Activated CD4-positive, alpha-beta T cell treated with anti-CD3 and anti-CD28 coated beads, Interleukin-2, amount 50 U/mL, for 24 hours (primary cell): ENCODE measurements at places on chromosomes 2 and 18.

DNA sequence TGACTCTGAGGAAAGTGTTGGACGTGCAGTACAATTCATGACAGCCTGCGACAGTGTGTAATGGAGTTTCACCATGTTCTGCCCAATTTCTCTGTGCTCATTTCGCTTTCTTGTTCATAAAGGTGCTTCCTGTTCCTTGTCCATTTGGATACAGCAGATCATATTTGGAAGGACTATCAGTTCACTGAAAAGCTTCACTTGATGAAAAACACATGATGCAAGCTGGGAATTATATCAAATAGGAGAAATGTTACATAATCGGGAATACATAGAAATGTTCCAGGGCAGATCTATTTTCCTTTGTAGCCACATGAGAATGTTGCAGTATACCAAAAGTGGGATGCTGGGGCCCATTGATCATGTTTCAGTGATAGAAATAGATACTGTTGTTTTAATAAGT is 266.3 kb upstream of the SLC14A2 start:
- no peak for DNase-seq

DNA sequence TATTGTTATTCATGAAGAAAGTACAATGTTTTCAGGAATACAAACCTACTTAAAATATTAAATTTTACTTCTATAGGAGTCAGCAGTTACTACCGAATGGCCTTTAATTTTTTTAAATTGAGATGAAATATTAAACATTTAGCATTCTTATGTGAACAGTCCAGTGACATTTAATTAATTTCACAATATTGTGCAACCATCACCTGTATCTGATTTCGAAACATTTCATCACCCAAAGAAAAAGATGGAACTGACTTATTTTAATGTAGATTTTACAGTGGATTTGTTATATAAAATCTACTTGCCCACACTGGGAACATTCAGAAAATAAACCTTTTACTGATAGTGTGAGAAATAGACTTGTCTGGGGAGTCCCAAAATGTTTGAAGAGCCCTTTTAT is 585.2 kb upstream of the LINC00305 start:
- no peak for DNase-seq

GRCh38 chr2:14401873-14402272 is 230.6 kb upstream of the LRATD1 start:
- no peak for DNase-seq

DNA sequence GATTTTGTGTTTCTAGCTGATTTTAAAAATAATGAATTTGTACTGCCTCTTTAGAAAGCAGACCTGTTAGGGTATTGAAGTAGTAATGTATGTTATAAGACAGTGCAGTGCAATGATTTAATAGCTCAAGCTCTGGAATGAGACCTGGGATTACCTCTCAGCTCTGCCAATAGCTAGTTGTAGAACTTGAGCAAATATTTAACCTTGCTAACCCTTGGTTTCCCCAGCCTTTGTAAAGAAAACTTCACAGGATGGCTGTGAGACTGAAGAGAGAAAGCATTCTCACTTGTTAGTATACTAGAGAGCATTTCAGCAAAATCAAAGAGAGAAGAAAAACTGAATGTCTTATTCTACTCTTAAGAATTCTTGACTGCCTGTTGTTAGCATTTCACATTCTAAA is 293.9 kb downstream of the KIAA1328 start:
- DNase-seq, result no peak

DNA sequence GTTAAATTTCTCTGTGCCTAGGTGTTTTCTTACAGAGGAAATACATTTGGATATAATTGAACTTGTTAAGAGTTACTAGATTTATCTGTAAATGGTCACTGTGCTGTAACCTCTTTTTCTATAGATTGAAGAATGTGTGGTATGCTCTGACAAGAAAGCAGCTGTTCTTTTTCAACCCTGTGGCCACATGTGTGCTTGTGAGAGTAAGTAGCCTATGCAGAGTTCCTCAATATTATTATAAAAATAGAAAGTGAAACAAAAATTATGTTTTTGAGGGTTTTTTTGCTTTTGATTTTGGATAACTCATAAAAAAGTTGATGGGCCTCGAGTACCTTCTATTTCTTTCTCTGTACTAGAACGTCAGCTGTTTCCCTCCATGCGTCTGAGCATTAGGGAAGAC is 112.4 kb downstream of the MIB1 start:
- DNase-seq, result no peak

DNA sequence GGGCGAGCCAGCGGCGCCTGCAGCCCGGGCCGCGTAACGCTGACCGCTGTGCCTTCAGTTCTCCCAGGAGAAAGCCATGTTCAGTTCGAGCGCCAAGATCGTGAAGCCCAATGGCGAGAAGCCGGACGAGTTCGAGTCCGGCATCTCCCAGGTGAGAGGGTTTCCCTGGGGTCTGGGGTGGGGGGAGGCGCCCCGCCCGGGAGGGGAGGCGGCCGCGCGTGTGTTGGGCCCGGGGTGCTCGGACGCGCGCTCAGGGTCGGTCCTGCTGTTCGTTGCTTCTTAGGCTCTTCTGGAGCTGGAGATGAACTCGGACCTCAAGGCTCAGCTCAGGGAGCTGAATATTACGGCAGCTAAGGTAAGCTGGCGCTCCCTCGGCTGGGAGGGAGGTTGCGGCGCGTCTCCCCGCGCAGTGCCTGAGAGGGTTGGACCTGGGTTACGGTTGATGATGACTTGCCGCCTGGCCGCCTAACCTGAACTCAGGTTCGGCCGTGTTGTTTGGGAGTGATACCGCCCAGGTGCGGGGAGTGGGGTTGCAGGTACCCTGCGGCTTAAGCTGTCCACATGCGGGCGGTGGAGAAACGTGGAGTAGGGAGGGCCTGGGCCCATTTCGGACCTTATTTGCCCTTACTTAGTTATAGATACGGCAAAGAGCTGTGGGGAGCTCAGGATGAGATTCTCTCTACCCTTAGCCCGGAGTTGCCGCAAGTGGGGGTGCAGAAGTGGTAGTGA is 638 bp downstream of the RPS7 start:
- DNase-seq, result no peak

GRCh38 chr18:7117390-7118355 is at the start of gene LAMA1:
LAMA1 (minus strand) TSS chr18:7117797; CDS start chr18:7117720, 77 bp downstream.
- no peak for DNase-seq

DNA sequence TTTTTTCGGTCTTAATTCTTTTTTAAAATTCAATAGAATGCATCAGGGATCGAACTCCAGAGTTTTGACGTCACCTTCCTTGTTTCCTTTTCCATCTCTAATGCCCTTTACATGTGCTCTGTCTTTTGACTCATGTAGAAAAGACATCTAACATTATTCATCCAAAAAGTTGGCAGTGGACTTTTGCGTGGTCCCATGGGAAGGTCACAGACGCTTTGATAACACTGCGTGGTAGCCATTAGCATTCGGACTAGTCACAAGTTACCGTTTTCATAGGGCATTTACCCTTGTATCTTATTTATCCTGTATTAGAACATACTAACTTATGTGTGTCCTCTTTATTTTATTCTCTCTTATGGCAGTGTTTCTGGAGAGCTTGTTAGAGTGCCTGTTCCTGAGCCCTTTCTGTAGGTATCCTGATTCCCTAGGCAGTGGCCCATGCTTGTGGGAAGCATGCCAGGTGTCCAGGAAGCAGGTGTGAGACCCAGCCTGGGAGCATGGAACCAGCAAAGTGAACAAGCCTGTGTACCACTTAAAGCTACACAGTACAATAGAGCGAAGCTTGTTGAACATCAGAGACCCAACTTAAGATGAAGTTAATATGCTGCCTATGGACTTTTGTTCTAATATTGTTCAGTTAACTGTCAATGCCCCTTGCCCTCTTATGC is 73.6 kb upstream of the RBM44 start:
- no peak for DNase-seq

DNA sequence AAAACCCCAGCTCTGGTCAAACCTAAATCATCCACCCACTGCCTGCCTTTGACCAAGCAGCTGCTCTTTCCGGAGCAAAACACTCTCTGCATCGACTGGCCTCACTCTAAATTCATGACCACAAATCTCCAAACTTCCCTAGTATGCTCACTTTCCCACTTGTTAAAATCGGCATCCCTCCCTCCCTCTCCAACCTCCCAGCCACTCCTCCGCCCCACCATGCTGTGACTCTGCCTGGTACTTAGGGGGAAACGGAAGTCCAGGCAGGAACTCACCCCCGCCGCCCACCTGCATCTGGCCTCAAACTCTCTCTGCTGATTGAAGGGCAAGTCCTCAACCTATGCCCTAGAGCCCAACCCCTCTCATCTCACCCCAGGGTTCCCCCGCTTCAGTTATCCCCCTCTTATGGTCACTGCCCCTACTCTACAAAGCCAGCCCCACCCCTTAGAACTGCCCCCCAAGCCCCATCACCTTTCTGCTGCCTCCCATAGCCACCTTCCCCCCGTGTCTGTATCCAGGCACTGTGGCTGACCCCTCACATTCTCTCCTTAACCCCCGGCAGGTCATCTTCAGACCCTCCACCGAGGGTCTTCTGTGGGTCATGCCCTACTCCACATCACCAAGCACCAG is 3.8 kb upstream of the ADRA2B start:
- DNase-seq, result no peak

DNA sequence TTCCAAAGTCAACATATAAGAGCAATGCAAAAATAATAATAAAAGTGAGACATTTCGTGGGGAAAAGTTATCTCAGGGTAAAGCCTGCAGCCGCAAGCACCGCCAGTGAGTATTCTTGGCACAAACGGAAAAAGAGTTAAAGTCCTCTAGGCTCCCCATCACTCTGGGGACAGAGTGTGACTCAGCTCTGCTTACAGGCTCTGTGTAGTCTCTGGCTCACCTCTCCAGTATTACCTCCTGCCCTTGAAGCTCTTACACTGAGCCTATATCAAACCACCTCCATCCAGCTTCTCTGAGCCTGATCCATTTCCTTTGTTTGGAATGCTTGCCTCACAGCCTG is 55.5 kb downstream of the MTHFD2 start:
- DNase-seq, result no peak

GRCh38 chr2:120402508-120402907 is 56.6 kb downstream of the INHBB start:
- DNase-seq, result no peak

GRCh38 chr2:117785740-117786139 is 28.8 kb upstream of the DDX18 start:
- no peak for DNase-seq

DNA sequence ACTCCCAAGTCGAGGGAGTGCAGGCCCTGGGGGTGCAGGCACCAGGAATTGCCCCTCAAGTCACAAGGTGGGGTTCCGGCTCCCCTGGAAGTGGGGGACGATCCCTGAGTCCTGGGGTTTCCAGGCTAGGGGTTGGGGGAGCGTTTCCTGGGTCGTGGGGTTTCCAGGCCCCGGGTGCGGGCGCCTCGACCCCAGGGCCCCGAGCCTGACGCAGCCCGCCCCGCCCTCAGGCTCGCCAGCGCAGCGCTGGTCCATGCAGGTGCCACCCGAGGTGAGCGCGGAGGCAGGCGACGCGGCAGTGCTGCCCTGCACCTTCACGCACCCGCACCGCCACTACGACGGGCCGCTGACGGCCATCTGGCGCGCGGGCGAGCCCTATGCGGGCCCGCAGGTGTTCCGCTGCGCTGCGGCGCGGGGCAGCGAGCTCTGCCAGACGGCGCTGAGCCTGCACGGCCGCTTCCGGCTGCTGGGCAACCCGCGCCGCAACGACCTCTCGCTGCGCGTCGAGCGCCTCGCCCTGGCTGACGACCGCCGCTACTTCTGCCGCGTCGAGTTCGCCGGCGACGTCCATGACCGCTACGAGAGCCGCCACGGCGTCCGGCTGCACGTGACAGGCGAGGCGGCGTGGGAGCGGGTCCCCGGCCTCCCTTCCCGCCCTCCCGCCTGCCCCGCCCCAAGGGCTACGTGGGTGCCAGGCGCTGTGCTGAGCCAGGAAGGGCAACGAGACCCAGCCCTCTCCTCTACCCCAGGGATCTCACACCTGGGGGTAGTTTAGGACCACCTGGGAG is 12.0 kb downstream of the SIGLEC15 start:
- DNase-seq, result no peak

DNA sequence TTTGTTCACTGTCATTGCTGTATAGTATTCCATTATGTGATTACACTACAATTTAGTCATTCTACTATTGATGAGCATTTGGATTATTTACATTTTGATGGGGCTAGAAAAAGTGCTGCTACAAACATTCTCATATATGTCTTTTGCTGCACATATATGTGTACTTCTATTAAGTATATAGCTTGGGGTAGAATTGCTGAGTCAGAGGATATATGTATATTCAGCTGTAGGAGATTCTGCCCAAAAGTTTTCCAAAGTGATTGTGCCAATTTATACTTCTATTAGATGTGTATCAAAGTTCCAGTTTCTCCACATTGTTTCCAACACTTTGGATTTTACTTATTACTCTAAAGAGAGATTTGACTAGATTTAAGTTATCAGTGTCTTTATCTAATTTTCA is 101.7 kb upstream of the UGP2 start:
- DNase-seq, result no peak

DNA sequence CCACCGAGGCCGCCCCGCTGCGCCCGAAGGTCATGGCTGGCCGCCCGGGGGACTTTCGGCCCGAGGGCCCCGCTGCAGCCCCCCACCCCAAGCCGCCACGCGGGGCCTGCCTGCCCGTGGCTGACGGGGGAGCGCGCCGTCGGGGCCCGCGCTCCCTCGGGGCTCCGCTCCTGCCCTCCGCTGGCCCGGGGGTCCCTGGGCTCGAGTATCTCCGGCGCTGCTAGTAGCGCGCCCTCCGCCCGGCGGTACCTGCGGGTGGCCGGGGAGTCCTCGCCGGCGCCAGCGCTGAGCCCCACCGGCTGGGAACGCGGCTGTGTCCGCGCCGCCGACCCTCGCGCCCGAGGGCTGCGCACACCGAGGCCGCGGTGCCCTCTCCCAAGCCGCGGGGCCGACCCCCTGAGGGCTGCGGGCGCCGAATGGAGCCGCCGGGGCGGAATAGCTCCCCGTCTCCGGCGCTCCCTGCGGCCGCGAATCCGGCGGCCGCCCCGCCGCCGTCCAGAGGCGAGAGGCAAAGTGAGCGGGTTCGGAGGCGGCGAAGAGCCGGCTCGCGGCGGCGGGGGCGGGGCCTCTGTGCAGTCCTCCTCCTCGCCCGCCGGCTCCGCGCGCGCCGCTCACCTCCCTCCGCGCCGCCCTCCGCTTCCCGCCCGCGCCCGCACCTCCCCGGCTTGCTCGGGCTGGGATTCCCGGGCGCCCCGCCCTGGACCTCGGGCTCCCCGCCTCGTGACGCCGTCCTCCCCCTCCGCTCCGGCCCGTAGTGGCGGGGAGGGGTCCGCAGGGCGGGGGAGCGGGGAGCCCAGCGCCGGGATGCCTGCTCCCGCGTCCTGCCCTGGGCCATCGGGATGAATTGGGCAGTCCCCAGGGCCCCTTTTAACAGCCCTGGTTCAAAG is at the start of gene KCNG3:
Gene KCNG3 (minus strand): TSS at position 515 of the 887 bp plus-strand sequence. CDS start 481 bp downstream, at position 34.
- peak; percentile 44 for DNase-seq

- no peak for DNase-seq
These were observed 137.7 kb downstream of the NCOA1 start for GRCh38 chr2:24628746-24629145.
